ENCODE measurements at places on chromosomes 12 and 14.
A peak's percentile ranks its signal among the peaks of the same experiment; 100 is the strongest.

- peak overlapping the region; percentile 79 for H3K4me3 ChIP-seq
- no peaks in the 10 kb centered on the region for H3K27me3 ChIP-seq
- H3K27ac ChIP-seq: peak overlapping the region; percentile 96
- DNase-seq: peak; percentile 59
- no peaks in the 10 kb centered on the region for H3K4me1 ChIP-seq
These were observed 420 bp upstream of the ANKLE2 start for GRCh38 chr12:132761921-132762583.

DNA sequence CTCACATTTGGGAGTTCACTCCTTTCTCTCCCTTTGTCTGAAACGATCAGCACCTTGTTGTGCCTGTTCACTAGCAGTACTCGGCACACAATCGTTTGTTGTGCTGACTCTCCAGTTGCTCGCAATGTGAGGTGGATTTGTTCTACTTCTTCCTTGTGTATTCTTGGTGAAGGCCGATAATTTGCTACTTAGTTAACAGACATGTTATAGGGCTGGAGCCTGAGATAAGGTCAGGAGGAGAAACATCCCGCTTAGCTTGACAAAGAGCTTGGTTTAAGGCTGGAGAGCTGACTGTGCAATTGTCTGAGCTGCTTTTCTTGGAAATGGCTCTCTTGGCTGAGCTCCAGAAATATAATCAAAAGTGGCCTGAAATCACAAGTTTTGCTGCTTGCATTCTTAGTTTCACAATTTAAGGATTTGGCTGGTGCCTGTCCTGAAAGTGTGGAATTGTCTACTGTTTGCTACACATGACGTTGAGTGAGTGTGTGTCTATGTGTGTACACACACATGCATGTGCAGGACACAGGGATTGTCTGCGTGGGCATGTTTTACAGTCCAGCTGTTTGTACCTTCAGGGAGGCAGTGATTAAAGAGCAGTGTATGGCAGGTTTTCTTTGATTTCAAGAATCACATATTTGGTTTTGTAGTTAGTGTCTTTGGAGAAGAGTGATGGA lies 77.7 kb downstream of the ARF6 start:
- H3K4me1 ChIP-seq: peaks cover 57% of the 10 kb centered on the region
- H3K4me3 ChIP-seq: no peak overlapping the region
- no peaks in the 10 kb centered on the region for H3K36me3 ChIP-seq
- peak; percentile 52 for DNase-seq
- peak overlapping the region; percentile 5 for H3K27ac ChIP-seq

- no peaks in the 10 kb centered on the region for H3K27me3 ChIP-seq
- no peak for DNase-seq
- H3K4me3 ChIP-seq: no peak overlapping the region
- H3K36me3 ChIP-seq: no peaks in the 10 kb centered on the region
These were observed 298.1 kb upstream of the FOXG1 start for GRCh38 chr14:28468191-28469151.

GRCh38 chr12:4648104-4648500 lies 749 bp downstream of the AKAP3 start:
- no peaks in the 10 kb centered on the region for H3K36me3 ChIP-seq
- peaks cover 12% of the 10 kb centered on the region for H3K4me1 ChIP-seq
- H3K4me3 ChIP-seq: peak overlapping the region; percentile 91
- DNase-seq: no peak

DNA sequence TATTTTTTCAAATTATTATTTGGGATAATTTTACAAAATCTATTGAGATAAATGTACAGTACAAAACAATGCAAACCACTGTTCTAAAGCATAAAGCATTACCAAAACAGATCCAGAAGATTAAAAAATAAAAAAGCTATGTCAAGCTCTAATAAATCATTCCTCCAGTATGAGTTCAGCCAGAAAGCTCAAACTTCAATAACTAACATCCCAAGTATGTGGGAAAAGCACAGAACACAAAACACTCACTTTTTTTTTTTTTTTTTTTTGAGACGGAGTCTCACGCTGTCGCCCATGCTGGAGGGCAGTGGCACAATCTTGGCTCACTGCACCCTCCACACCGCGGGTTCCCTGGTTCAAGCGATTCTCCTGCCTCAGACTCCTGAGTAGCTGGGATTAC lies 11.3 kb downstream of the SAV1 start:
- H3K4me3 ChIP-seq: no peak overlapping the region
- H3K27me3 ChIP-seq: no peaks in the 10 kb centered on the region
- peaks cover 82% of the 10 kb centered on the region for H3K4me1 ChIP-seq

DNA sequence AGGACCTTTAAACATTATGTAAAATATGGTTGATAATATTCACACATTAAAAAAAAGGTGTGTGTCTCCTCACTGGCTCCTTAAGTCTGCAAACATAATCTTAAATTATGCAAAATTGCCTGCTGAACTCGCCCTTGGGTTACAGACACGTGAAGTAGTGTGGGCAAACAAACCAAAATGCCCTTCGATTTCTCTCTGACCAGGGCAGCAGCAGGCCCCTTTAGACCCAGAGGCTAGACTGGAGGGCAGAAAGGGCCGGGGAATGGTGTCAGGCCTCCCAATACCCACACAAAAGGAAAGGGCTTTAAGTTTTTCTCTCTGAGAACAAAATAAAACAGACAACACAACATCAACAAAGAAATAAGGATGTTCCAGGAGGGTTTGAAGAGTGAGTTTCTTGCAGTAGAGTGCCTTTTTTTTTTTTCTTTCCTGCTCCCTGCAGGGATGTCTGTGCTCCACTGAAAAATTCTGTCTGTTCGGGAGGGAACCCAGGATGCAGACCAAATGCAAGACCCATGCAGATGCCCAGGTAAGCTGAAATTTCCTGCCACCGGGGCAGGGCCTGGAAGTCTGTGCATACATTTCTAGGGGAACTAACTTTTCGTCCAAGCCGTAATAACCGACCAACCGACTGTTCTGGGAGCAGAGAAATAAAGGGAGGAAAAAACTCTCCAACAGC lies 1.7 kb downstream of the TBX3 start:
- H3K27ac ChIP-seq: peak overlapping the region; percentile 82
- peak overlapping the region; percentile 62 for H3K4me3 ChIP-seq
- no peaks in the 10 kb centered on the region for H3K4me1 ChIP-seq
- no peaks in the 10 kb centered on the region for H3K36me3 ChIP-seq
- no peaks in the 10 kb centered on the region for H3K27me3 ChIP-seq
- no peak for DNase-seq

DNA sequence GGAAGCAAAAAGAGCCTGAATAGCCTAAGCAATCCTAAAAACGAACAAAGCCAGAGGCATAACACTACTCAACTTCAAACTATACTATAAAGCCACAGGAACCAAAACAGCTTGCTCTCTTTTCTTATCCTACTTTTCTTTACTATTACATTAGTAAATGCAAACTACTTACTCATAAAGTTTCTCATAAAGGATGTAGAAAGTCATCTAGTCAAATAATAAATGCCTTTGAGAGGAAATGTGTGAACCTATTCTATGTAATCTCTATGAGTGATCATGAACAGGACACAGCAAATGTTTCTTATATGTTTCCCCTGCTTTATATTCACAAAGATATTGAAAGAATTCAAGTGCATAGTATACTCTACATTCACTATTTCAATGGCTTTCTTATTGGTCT lies 176.9 kb upstream of the MDGA2 start:
- H3K4me3 ChIP-seq: no peak overlapping the region
- no peak for DNase-seq
- no peaks in the 10 kb centered on the region for H3K27me3 ChIP-seq
- H3K27ac ChIP-seq: no peak overlapping the region
- H3K36me3 ChIP-seq: no peaks in the 10 kb centered on the region
